ENCODE measurements at places on chromosomes 11 and 22.

DNA sequence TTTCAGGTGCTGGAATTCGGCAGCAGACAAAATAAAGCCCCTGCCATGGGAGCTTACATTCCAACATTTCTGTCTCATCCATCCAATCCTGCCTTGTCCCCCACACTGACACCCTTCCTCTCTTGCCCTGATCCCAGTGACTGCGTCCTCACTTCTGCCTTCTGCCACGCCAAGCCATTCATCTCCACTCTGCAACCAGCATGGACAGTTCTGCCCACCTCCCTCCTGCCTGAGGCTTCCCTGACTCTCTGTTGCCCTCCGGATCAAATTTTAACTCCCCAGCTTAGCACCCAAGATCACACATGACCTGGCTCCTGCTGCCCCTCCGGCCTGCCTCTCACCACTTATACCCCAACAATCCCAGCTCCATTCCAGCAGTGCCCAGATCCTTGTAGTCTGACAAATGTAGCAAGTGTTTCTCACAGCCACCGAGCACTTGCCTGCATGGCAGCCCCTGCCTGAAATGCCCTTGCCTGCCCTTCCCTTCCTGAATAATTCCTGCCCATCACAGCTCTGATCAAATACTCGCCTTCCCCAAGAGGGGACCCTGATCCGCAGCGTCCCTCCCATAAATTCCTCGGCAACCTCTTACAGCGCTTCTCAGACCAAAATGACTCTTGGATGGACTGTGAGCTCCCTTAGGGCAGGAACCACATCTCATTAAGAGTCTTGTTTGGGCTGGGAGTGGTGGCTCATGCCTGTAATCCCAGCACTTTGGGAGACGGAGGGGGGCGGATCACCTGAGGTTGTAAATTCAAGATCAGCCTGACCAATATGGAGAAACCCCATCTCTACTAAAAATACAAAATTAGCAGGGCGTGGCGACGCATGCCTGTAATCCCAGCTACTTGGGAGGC, 2.3 kb downstream of the ACTN3 start:
- DNase-seq: no peak

GRCh38 chr11:80900265-80900664, 1459.4 kb upstream of the TENM4 start:
- DNase-seq: no peak

DNA sequence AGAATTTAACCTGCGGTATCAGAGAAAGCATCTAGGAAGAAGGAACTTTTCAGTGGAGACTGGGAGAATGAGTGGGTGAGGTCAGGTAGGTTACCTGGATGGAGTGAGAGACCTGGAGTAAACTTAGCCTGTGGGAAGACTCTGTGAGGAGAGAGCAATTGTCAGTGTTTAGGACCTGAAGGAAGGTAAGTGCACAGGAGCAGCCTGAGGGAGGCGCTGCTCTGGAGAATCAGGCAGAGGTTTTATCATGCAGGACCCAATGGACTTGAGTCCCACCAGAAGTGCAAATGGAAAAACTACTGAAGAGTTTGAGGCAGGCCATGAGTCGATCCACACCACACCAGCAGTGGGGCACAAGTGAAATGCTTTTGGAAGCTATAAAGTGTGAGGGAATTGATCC, 10.6 kb upstream of the IFTAP start:
- no peak for DNase-seq

DNA sequence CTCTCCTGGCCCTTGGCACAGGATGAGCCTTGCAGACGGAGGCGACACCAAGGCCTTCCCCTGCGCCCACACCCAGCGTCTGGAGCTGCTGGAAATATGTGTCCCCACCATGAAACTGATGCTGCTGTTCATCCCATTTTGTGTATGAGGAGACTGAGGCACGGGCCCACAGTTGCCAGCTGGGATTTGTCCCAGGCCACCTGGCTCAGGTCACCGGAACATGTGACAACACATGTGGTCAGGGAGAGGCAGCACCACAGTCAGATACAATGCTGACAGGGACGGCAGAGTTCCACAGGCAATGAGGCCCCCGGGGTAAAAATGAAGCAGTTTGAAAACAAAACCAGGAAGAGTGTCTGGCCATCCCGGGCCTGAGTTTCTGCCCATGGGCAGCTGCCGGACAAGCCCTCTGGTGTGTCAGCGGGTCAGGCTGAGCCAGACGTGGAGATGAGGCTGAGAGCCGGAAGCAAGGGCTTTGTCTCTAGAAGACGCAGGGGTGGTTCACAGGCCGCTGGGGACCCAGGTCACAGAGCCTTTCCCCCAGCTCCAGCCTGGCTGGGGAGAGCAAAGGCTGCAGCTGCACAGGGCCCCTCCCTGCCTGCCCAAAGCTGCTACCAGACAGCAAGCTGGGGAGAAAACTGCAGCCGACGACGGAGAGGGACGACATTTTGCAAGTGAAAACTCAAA, 80.7 kb downstream of the CDKN1C start:
- no peak for DNase-seq

DNA sequence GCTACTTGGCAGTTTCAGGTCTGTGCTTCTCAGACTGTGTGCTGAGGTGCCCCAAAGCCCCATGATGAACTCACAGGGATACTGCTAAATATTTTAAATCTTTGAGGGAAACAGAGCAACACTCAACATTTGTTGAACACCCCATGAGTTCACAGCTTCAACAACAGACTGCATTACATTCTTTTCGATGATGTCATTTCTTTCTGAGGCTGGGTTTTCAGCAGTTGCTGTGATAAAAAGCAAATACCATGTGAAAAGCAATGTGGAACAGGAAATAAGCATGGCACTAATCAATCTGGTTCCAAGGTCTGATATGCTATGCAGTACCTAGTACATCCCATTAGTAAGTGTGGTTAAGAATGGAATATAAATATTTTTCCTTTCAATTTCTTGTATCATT, 82.7 kb downstream of the RPL27A start:
- peak; percentile 76 for DNase-seq

DNA sequence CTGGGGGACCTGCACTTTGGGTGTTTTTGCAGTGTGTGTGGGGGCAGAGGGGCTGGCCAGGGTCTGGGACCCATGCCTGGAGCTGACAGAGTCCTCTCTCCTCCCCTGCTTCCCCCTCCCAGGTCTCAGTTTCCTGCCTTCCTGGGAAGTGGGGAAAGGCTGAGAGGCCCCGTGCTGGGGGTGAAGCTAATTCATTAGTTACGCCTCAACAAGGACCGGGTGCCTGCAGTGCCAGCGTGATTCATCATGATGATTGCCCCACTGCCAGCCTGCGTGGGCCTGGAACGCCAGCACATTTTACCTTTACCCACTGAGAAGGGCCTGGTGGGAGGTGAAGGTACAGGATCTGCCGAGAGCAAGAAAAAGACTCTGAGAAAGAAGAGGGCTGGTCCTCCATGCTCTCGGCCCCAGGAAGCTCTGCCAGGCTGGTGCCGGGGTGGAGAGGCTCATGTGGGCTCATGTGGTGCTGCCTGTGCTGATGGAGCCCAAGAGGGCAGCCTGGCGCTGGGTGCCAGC, 2.9 kb upstream of the LRRC10B start:
- DNase-seq: peak; percentile 37

GRCh38 chr11:47213950-47214565, 716 bp upstream of the DDB2 start:
- peak; percentile 94 for DNase-seq

DNA sequence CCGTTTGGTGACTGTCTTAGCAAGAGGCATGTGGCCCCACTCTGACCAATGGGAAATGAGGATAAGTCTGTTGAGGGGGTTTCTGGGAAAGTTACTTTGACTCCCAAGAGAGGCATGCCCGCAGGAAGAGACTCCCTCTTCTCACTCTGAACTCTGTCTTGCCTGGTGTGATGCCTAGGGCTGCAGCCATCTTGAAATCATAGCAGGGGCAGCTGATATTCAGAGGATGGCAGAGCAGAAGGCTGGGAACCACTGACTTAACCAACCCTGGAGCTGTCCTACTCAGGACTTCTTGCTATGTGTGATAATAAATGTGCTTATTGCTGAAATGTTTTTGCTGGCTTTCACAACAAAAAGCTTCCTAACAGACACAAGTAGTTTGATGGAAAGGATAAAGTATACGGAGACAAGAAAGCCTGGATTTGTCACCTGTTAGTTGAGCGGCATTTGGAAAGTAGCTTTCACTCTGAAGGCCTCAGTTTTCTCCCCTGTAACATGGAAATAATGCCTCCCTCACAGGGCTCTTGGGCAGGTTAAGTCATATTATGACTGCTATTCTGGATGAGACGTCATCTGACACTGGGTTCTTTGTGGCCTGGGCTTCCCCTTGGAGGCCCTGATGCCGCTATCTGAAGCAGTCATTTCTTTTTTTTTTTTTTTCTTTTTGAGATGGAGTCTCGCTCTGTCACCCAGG, 128.5 kb downstream of the CEP164 start:
- no peak for DNase-seq

- DNase-seq: no peak
Measured at GRCh38 chr11:68158580-68158979, 37.4 kb upstream of the CHKA start.

DNA sequence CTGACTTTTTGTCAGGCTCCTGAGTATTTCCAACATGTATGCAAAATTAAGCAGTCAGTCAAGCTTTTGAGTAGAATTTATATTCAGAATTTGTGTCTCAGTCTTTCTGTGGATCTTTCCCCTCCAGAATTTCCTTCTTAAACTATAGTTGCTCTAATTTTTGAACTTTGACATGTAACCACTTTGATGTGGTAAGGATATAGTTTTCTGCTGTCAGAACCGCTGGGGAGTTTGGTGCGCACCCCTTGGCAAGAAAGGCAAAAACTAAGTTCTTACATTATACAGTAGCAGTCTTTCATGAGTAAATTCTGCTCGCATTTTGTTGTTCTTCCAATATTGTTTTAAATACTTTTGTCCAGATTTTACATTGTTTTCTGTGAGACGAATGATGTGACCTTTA, 105.9 kb downstream of the TMEM135 start:
- DNase-seq: no peak

- peak; percentile 37 for DNase-seq
Measured at GRCh38 chr11:123217897-123218296, 22.8 kb upstream of the CLMP start.

GRCh38 chr11:69459848-69460539, 21.5 kb upstream of the LINC01488 start:
- DNase-seq: no peak
